Muscle of arm (tissue), 14 donors: ENCODE measurements at places on chromosomes 6 and 20. TPM values are rescaled to one million over a fixed set of nuclear protein-coding genes. Genes with fewer than 3 reads are reported as not detected.

- DNase-seq = no peak
These were observed 10.1 kb upstream of the TENT5A start for GRCh38 chr6:81762606-81763005.

- no peak for DNase-seq
These were observed 347.5 kb downstream of the PRL start for GRCh38 chr6:21949211-21949801.

Gene OXT
- polyA plus RNA-seq = not detected

GRCh38 chr6:163627274-163628062, 212.9 kb downstream of the QKI start:
- DNase-seq = no peak

DNA sequence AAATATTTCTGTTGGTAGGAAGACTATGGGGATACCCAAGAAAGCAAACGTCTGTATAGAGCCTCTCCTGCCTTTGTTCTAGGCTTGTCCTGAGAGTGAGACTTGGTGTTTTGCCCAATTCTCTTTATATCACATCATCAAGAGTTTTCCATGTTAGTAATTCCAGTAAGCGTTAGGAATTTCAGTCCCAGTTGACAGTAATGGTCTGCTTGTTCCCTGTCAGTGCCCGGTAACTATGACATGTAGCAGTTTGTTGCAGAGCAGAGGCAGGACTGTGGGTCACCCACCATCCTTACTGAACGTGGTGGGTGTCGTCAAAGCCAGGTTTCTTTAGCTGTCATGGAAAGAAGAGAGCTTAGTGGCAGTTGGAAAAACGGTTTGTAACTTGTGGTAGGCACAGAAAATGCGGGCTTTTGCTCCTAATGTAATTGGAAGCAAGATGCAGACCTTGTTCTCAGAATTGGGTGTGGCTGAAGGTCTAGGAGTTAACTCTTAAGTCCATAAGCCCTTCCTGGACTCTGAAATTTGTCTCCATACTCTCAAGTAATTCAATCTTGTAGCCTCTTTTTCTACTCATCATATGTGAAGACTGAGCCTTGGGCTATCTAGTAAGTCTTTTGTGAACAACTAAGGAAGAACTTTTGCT, 188.8 kb downstream of the TMEM242 start:
- DNase-seq = no peak

DNA sequence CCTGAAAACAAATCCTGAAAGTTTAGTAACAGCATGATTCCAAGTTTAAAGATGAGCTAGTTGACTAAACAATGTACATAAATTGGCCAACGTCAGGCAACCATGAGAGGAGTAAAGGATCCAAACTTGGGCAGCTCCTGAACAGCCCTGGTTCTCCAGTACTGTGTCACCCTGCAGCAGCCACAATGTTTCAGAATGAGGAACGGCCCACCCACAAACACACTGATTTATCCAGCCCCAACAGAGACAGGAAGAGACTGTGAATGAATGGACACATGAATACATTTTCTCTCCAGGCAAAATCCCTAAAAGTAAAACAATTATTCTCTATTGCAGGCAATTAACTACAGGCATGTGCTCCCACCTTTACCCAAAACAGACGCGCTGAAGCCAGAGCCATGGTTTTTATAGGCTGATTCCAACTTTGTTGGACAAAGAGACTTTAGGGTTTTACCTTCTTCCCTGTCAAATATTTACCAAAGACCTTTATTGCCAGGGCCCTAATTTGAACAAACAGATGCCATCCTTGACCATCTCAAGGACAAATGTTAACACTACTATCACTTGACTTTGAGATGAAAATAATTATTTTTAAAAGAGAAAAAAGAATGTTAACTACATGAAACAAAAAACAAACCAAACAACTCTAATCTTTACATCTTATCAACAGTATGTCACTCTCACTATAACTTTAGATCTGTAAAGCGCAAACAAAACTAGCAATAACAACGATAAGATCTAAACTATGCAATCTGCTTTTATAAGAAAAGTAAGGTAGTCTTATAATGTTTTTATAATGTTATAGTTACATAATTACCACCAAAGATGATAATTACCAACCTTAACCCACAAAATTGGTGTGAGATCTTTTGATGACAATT, 22.9 kb downstream of the CNKSR3 start:
- no peak for DNase-seq
